ENCODE measurements at places on chromosomes 1 and 21. TPM values are rescaled to one million over a fixed set of nuclear protein-coding genes. Genes with fewer than 3 reads are reported as not detected.

- no peak for DNase-seq
Measured at GRCh38 chr1:9651565-9652378, at the start of gene PIK3CD. Gene PIK3CD (plus strand): TSS chr1:9651731. CDS start chr1:9710456, 58,725 bp downstream.

GRCh38 chr1:85566890-85567289 lies 13.7 kb upstream of the CCN1 start:
- DNase-seq, result no peak

DNA sequence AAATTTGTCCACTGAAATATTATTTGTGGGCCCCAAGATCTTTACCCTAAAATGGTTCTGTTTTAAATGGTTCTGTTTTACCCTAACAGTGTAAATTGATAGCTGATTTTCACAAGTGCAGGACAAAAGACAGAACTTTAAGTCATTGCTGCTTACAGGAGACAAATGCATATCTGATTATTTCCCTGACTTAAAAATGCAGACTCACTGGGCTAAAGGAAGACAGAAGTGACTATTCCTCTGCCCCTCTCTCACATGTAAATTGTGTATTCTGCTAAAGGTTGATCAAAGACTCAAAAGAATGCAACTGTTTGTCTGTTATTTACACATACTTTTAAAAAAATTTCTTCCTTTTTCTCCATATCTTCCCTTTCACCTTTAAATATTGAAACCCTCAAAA lies 12.7 kb downstream of the FCRL5 start:
- no peak for DNase-seq

GRCh38 chr1:54081306-54082270 lies 28.2 kb downstream of the TCEANC2 start:
- peak; percentile 56 for DNase-seq

The CFAP57 gene
- 0.17 TPM for total RNA-seq

DNA sequence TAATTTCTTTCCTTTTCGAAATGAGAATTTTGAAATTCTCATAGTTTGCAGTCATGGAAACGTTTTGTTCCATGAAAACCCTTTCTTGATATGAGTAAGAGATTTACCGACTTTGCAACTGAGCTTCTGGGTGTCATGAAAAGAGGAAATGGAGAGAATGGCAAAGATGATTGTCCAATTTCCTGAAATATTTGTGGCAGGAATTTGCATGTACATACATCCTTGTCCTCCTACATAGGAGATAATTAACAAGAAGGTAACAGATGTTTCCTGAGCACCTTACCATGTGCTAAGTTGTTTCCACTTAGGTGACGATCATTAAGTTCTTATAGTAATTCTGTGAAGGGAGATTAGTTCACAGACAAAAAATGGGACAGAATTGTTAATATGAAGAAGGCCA lies 170.7 kb downstream of the NEGR1 start:
- DNase-seq, result no peak

The CENPF gene
- 40.4 TPM for total RNA-seq

The GRIK1 gene
- not detected for total RNA-seq

The FMOD gene
- total RNA-seq, result 0.21 TPM

- DNase-seq, result no peak
Measured at GRCh38 chr1:65480684-65481405, 60.4 kb downstream of the LEPR start.

GRCh38 chr1:183821309-183821888 lies 16.5 kb downstream of the RGL1 start:
- peak; percentile 11 for DNase-seq

The LCE2B gene
- not detected for total RNA-seq

GRCh38 chr1:165387961-165388360 lies 31.4 kb upstream of the LMX1A start:
- DNase-seq, result no peak

DNA sequence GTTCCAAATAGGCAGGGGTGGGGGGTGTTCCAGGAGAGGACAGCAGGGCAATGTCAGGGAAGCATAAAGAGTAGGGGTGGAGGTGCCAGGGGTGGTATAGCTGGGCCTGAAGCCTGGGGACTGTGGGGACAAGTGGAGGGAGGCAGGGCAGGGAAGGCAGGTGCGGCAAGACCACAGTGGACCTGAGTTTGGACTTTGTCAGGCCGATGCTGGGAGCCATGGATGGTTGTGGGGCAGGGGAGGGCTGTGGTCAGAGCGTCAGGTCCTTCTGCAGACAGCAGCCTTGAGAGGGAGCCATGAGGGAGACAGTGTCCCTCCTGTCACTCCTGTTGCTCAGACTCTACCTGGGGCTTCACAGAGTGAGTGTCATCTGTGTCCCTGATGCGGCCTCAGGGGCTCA lies 320.3 kb downstream of the PTPRU start:
- DNase-seq, result no peak

The L1TD1 gene
- total RNA-seq, result not detected

The E2F2 gene
- total RNA-seq, result 1.8 TPM

The LYPD8 gene
- 0.14 TPM for total RNA-seq

The PADI2 gene
- total RNA-seq, result 0.16 TPM

- DNase-seq, result peak; percentile 80
Measured at GRCh38 chr1:151166505-151166956, 587 bp downstream of the SCNM1 start.

DNA sequence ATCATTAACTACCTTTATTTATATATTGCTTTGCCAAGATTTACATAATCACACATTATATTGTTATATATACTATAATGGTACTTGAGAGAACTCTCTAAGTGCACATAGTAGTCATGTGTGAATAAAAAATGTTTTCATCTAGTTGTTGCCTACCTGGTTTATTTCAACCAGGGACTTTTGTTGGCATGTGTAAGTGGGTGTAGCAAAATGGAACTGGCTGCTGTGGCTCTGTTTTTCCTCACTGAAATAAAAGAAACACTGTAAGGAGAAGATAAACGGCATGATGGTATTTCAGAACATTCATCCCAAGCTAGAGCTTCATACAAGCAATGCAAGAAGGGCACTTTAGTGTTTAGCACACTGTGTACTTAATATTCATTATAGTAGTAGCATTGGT lies 14.9 kb downstream of the RBBP4 start:
- DNase-seq, result no peak

DNA sequence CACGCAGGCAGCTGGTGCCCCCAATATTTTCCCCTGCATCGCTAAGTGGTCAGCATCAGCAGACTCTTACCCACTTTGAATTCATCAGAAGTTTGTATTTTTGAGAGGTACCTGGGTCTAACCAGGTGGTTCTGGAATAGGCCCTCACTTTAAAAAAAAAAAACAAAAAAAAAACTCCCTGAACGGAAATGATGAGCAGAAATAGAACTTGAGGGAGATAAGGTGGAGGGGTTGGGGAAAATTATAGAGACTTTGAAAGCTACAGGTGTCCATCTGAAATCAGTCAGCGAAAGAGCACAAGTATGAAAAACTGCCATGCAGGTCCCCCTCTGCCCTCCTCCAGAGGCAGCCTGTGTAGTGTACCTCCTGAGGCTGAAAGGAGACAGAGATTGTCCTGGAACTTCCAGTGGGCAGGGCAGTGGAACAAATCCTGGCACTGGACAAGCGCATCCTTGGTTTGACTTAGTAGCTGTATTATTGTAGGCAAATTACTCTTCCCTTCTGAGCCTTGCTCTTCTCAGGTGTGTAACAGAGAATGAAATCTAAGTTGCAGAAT lies 1.2 kb downstream of the SLAMF7 start:
- DNase-seq, result no peak

DNA sequence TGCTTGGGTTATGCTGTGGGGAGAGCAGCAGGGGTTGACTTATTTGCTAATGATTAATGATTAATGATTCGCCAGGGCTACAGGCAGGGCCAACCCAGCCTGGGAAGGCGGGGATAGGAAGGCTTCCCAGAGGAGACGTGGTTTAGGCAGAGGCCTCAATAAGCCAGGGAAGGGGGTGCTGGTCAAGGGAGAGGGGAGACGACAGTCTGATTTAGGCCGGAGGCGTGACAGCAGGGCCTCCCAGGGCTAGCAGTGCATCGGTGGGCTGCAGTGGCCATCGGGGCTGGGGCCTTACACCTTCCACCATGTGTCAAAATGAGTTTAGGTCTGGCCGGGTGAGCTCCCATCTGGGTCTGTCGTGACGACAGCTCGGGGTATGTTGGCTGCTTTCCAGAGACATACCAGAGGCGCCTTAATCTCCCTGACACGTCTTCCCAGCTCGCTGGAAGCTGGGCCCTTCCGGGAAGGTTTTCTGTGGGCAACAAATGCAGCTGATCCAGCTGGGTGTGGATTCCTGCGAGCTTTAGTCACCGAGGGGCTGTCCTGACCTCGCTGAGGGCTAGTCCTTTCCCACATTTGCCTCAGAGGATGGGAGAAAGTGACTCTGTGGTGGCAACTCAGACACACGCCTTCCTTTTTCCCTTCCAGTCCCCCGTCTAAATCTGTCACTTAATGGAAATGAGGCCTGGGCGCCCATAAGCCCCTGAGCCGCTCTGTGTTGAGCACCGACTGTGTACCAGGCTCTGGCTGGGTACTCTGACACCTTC lies 3.7 kb upstream of the SLC1A7 start:
- DNase-seq, result peak; percentile 99

- DNase-seq, result no peak
Measured at GRCh38 chr1:18991585-18991984, 35.1 kb upstream of the IFFO2 start.

- no peak for DNase-seq
Measured at GRCh38 chr1:240613356-240614142, 1.6 kb upstream of the GREM2 start.

- DNase-seq, result no peak
Measured at GRCh38 chr1:2047749-2048729, 2.2 kb upstream of the PRKCZ start.

GRCh38 chr1:99855914-99856450 lies 5.8 kb downstream of the AGL start:
- peak; percentile 19 for DNase-seq

The IL12RB2 gene
- total RNA-seq, result not detected

The ITLN1 gene
- not detected for total RNA-seq

GRCh38 chr1:212791261-212791675 lies 309 bp downstream of the NSL1 start:
- DNase-seq, result peak; percentile 84

The GNG12 gene
- total RNA-seq, result 229 TPM

DNA sequence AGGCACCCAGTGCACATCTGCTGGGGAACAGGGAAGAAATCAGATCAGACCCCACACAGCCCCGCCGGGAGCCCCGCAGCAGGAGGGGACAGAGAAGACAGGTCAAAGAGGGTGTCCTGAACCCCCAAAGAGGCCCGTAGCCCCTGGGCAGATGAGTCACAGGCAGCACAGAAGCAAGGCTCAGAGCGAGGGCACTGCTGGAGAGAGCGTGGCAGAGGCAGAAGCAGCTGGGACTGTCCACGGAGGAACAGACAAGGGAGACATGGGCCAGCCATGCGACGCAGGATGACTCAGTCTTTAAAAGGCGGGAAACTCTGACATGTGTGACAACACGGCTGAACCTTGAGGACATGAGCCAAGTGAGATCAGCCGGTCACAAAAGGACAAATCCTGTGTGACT lies 14.5 kb upstream of the PRDM16 start:
- no peak for DNase-seq

DNA sequence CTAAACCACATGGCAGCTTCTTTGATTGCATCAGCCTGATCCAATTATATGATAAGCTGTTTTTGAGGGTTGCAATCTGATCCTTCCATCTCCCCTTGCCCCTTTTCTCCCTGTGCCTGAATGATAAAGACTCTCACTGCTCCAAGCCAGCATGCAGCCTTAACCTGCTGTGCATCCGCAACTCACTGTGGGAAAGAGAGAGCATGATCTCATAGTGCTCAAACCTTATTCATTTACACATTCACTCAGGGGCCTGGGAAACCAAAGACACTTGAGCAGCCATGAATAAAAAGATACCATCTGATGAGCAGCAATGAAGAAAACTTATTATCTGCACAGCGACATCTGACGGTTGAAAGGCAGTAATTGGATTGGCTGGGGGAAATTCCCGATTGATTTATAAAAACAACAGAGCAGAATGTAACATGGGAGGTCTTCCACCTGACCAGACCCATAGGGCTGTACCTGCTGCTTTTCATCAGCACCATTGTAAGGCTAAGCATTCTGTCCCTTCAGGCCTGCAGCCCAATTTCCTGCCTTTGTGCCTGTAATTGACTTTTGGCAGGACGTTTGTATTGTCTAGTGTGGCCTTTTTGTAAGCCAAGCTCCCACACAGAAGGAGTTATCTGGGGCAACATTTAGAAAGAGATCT lies 62.5 kb downstream of the KIAA0040 start:
- DNase-seq, result no peak

The IL10 gene
- not detected for total RNA-seq

DNA sequence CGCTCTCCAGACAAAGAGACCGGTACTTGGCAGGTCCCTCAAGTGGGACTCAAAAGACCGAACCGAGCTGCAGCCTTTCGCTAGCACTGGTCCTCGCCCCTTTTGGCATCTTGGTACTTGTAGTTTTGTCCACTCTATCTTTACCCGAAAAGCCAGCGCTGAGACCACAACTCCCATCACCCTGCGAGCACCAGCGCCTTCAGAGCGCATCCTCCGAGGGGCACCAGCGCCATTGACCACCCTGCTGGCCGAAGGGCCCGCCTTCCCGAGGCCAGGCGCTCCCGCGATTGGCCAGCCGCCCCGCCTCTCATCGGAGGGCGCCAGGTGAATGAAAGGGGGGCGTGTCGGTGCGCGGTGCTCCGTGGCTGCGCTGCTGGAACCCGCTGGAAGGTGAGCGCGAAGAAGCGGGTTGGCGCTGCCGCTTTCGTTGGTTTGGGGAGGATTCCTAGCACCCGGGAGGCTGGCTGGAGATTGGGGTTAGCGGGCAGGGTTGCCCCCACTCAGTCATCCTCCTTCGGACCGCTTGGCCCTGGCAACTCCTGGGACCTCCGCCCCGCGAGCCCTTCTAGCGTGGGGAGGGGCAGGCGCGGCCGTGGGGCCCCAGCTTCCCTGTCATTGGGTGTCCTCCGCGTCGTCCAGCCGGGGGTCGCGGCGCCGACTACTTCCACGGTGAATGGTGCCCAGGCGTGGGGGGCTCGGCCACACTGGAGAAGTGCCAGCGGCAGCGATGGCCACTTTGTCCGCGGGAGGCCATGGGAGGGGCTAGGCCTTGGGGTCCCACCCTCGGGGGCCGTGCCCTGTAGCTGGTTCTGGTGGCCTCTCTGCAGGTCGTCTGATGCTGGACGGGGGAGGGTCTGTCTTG lies at the start of gene ZBTB8B:
TSS of gene ZBTB8B (plus strand) at position 357 of the 862 bp plus-strand sequence. CDS start 5,553 bp downstream, outside the sequence.
- no peak for DNase-seq

The GAS5 gene
- total RNA-seq, result 385 TPM

- no peak for DNase-seq
Measured at GRCh38 chr1:9589144-9589718, 520 bp downstream of the TMEM201 start.

The TRNP1 gene
- total RNA-seq, result 229 TPM

The SLC25A34 gene
- total RNA-seq, result 0.68 TPM

GRCh38 chr1:91952187-91952586 lies 3.0 kb downstream of the BRDT start:
- DNase-seq, result no peak

DNA sequence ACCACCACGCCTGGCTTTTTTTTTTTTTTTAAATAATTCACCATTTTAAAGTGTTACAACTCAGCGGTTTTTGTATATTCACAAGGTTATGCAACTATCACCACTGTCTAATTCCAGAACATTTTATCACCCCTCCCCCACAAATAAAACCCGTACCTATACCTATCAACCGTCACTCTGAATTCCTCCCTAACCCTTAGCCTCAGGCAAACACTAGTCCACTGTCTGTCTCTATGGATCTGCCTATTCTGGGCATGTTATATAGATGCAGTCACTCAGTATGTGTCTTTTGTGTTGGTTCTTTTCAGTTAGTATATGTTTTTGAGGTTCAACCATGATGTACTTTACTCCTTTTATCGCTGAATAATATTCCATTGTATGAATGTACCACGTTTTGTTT lies 19.3 kb upstream of the GRHL3 start:
- DNase-seq, result no peak

- DNase-seq, result no peak
Measured at GRCh38 chr1:180160357-180160756, 5.7 kb downstream of the QSOX1 start.

All from HFFc6 (cell line).